ENCODE measurements at places on chromosomes 7 and 10. TPM values are rescaled to one million over a fixed set of nuclear protein-coding genes. Genes with fewer than 3 reads are reported as not detected.

DNA sequence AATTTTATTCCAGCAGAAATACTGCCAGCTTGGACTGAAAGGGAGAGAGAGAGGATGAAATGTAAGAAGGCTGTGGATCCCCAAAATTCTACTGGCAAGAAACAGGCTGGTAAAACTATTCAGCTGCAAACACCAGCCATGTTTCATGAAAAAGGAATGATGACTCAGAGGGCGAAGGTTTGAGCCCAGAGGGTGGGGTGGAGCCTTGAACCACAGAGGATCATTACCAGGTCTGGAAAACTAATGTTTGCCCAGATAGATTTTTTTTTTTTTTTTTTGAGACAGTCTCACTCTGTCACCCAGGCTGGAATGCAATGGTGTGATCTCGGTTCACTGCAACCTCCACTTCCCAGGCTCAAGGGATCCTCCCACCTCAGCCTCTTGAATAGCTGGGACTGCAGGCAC lies 41.7 kb upstream of the NRF1 start:
- no peak for DNase-seq

- DNase-seq = peak; percentile 22
These were observed 79.7 kb upstream of the FAM3C start for GRCh38 chr7:121475806-121476205.

DNA sequence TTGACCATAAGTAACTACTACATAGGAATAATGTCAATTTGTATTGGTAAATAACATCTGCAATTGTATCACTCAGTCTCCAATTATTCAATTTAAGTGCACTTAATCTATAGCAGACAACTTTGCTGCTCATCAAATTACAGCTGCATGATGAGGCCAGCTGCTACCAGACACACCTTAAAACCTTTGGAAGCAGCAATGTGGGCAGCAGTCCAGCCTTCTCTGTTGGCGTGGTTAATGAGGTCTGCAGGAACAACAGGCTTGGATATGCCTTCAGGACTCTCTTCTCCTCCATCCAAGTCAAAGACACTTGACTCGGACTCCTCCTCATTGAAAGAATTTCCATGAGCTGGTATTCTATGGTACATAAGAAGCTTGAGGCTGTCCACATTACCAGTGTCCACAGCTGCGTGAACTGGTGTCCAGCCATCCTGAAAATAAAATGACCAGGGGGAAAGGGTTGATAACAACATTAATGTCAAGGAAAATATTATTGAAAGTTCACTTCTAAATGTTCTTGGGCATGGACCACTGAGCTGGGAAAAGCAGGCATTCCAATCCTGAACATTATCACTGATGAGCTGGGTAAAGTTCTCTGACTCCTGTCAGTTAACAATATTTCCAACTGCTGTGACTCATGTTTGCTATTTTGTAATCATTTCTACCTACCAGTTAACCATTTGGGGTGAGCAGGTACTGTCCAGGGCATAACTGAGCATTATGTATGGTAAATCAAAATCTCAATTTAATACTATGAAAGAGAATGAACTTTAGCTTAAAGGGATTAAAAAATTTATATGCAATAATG lies 95.7 kb downstream of the CTTNBP2 start:
- DNase-seq = no peak

DNA sequence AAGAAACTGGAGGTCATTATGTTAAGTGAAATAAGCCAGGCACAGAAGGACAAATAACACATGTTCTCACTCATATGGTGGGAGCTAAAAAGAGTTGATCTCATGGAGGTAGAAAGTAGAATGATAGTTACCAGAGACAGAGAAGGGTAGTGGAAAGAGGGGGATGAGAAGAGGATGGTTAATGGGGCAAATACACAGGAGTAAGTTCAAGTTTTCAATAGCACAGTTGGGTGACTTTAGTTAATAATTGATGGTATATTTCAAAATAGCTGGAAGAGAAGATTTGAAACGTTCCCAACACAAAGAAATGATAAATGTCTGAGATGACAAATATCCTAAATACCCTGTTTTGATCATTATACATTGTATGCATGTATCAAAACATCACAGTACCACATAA lies 261.8 kb downstream of the THSD7A start:
- no peak for DNase-seq

DNA sequence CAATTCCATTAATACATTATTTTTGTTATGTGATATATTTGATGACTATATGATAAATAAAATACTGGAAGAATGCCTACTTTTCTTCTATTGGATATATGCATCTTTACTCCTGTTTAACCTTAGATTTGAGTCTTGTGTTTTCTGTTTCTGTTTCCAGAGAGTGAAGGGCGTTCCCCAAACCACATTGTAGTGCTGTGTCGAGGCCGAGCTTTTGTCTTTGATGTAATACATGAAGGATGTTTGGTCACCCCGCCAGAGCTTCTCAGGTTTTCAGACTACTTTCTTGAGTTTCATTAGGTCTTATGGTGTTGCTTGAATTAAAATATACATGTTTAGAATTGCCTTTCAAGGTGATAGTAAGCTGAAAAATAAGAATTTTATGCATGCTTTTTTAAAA lies 23.8 kb downstream of the CROT start:
- DNase-seq = no peak

GRCh38 chr10:12561720-12562119 lies 212.4 kb downstream of the CAMK1D start:
- no peak for DNase-seq

DNA sequence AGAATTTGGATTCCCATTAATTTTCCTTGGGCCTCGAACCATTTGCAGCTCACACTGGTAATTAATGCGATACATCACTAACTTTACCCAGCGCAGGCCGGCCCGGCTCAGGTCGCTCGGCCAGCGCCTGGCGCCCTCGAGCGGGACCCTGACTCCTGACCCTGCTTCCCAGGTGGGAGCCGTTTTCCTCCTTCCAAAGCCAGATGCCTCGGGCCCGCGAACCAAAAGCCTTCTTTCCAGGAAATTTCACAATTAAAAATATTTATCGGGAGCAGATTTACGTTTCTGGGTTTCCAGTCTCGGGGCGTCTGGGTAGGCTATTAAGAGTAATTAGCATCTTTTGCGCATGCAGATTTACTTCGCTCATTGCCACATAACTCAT lies 12.2 kb downstream of the LBX1 start:
- no peak for DNase-seq

DNA sequence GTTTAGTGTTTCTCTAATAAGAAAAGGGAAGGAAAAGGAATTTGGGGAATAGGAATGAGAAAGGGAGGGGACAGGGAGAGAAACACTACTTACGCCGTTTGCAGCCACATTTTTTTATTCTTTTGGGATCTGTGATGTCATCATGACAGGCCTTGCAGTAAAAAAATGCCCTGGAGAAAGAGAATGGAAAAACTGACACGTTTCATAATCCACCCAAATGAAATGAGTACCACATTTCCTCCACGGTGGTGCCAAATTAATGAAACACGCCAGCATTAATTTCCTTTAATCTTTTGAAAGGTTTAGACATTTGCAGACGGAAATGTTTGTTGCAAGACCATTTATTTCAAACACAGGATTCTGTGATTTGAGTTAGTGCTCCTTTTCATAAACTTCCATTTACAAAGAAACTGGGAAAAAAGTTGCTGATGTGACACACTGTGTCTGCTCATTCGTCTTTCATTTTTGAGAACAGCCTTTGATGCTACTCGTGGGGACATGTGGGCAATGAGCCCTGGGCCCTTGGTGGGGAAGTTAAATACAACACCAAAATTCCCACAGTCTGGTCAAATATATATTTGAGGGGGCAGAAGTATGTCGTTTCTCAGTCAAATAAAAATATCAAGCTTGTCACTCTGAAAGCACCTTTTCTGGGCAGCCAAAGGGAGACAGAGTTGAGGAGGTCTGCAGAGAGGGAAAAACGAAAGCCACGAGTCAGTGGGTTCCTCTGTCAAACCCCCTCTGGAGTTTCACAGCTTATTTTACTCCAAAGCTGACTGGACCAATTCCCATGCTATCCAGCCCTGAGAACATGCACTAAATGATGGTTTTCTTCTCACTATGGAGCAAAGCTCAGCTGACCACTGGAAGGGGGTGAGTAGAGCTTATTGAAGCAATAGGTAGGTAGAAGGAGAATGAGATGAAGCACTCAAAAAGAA lies 625.5 kb downstream of the KCNMA1 start:
- no peak for DNase-seq

- DNase-seq = peak; percentile 69
These were observed 291.3 kb upstream of the ZMIZ1 start for GRCh38 chr10:78777466-78777865.

DNA sequence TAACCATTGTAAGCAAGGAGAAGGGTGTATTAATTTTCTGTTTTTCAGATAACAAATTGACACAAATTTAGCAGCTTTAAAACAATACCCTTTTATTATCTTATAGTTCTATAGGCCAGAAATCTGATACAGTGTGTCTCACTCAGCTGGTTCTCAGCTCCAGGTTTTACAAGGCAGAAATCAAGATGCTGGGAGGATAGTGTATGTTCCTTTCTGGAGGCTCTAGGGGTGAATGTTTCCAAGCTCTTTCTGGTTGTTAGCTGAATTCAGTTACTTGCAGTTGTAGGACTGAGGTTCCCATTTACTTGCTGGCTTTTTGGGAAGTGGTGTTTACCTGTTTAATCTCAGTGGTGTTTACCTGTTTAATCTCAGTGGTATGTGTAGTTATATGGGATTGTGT lies 125.4 kb downstream of the ADK start:
- no peak for DNase-seq

- no peak for DNase-seq
These were observed 96.6 kb downstream of the MKLN1 start for GRCh38 chr7:131424219-131424822.

The LLCFC1 gene
- total RNA-seq = not detected

DNA sequence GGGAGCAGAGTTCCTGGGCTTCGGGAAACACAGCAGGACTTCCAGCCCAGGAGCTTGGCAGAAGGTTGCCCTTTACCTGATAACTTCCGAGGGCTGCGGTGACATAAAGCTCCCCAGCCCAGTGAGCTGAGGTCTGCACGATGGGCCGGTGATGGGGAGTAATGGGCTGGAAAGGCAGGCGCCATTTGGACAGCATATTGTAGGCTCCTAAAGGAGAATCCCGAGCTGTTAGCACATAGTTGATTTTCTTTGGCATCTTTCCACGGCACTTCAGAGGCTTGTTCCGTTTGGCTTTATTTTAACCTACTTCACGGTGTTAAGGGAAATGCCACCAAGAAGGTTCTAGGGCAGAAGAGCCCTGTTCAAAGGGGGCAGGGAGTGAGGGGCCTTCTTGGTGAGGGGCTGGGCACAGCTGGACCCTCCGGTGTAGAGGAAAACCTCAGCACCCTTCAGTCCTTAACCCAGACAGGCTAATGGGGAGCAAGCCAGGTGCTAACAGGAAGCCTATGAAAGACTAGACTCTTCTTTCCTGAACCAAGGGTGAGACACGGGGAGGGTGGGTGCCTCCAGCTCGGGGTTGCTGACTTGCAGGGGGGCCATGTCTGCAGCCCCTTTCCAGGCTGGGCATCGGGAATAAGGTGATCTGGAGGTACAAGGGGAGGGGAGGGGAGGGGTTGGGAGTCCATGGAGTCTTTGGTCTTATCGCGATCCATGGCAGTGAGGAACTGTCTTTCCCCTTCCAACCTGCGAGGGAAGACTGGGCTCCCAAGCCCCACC lies 347.7 kb downstream of the GLRX3 start:
- no peak for DNase-seq

GRCh38 chr7:150845421-150845861 lies 6.9 kb upstream of the AOC1 start:
- peak; percentile 59 for DNase-seq

GRCh38 chr10:23381298-23382040 lies 36.9 kb upstream of the C10orf67 start:
- no peak for DNase-seq

The VENTX gene
- 0.75 TPM for total RNA-seq

GRCh38 chr10:35657621-35658020 lies 15.5 kb upstream of the FZD8 start:
- no peak for DNase-seq

GRCh38 chr10:33509231-33509831 lies 174.9 kb upstream of the NRP1 start:
- DNase-seq = peak; percentile 52

DNA sequence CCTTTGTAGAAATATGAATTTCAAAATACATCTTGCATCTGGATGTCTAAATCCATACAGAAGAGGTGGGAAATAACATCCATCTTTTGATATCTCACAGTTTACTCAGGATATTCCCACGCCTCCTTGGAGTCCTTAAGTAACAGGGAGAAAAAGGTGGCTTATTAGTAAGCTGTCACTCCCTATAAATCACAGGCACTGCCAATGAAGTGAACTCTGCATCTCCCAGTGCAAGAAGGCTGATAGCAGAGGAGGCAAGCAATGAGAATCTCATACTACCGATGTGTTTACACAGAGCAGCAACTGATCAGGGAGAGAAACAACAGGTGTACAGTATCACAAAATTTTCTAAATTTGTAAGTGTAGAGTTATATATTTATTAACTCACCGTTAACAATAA lies 551.8 kb downstream of the NXPH1 start:
- DNase-seq = no peak

DNA sequence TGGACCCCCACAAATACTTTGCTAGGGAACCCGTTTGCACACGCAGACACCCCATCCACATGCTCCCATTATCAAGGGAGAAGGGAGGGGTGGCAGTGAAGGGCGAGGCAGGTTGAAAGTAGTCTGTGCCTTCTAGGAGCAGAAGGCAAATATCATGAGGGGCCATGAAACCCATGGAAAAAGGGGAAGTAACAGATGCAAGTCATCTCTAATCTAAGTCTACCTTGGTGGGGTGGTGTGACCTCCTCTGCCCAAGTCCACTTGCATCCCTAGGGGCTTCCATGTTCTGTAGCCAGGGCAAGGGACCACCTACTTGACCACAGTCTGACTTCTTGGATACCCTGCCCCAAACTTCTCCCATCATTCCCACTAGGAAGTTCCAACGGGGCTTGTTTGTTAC lies 5.5 kb downstream of the GIMAP6 start:
- DNase-seq = no peak

The PHYHIPL gene
- not detected for total RNA-seq

GRCh38 chr7:148474481-148475025 lies 116.0 kb upstream of the C7orf33 start:
- no peak for DNase-seq

Measured in heart left ventricle (tissue), 16 donors.